ENCODE measurements at places on chromosomes 7 and 10.

DNA sequence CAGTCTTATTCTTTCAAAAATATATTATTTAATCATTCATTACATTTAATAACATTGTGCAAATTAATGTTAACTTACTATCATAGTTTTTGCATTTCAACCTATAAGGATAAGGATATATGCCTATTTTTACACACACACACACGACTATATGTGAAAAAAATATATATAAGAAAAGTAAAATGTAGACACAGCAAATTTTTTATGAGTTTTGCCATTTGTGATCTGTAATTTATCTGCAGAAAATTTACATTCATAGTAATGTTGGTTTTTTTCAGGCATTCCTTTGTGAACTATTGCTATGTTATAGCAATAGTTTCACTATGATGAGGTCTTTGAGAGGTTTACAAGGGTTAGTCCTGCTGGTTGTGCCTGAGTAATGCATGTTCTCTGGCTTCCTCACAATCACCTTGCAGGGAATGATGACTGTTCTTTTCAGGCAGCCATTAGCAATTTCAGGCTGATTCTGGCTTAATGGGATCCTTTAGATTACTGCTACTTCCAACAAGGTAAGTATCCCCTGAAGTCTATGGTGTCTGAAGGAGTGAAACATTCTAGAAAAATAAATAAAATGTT, 183.7 kb upstream of the CDK1 start:
- DNase-seq, result no peak

DNA sequence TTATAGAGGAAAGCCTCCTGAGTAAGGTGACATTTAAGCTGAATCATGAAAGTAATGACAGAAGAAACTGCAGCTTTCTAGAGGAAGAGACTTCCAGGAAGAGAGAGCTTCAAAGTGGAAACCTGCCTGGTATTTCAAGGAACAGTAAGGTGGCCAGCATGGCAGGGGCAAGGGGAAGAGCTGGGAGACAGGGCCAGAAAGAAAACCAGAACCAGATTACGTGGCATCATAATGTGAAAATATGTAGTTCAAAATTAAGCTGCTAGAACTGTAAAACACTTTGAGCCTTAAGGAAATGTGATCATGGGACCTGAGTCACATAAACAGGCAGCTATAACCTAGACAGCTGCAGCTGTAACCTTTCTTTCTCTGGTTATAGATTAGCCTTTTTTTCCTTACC, 238.0 kb upstream of the FOXK1 start:
- no peak for DNase-seq

GRCh38 chr7:98866351-98866750, 3.5 kb downstream of the TMEM130 start:
- no peak for DNase-seq

DNA sequence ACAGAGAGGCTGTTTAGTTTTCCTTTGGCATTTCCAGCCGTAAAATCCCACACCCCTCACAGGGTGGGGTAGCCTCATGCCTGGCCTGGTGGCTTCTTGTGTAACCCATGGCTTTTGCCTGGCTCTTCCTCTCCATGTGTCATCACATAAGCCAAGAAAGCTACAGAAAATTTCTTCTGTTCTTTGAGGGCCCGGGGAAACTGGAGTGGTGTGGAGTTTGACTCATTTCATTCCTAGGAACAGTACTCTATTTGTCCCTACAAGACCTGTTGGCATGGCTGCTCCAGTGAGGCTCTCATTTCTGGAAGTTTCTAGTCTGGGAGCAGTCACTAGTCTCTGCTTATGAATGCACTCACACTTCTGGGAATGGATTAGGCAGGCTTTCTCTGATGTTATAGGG, 523.9 kb downstream of the SUGCT start:
- DNase-seq, result no peak

DNA sequence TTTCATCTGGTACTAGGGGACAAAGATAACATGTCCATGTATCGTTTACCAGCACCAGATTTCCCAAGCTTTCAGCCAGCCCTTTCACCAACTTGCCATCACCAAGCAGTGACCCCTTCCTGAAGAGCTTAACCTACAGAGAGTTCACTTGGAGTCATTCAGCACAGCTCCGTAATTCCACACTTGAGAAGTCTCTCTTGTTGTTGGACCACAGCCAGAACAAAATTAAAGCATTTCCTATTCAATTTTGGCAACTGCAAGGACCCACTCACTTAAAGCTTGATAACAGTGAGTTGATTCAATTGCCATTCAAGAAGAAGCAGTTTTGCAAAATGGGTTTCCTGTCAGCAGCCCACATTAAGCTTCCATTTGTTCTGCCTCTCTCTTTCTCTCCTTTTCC, 88.5 kb upstream of the LRRTM3 start:
- DNase-seq, result no peak

- DNase-seq, result no peak
Observed at GRCh38 chr10:131043039-131043691, 268.4 kb downstream of the TCERG1L start.

- DNase-seq, result peak; percentile 38
Observed at GRCh38 chr7:47571331-47572093, 10.4 kb downstream of the TNS3 start.

DNA sequence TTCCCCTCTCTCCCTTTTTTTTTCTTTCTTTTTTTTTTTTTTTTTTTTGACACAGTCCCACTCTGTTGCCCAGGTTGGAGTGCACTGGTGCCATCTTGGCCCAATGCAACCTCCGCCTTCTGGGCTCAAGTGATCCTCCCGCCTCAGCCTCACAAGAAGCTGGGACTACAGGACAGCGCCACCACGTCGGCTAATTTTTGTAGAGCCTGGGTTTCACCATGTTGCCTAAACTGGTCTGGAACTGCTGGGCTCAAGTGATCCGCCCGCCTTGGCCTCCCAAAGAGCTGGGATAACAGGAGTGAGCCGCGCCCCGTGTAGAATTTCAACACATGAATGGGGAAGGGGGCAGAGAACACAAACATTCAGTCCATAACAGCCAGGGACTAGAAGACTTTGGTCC, 2.6 kb upstream of the SP4 start:
- DNase-seq, result no peak

GRCh38 chr7:20541608-20542349, 73.7 kb upstream of the ABCB5 start:
- no peak for DNase-seq

GRCh38 chr7:134991469-134992339, 5.4 kb downstream of the AGBL3 start:
- no peak for DNase-seq

- DNase-seq, result no peak
Observed at GRCh38 chr7:40899636-40900507, 765.1 kb downstream of the SUGCT start.

DNA sequence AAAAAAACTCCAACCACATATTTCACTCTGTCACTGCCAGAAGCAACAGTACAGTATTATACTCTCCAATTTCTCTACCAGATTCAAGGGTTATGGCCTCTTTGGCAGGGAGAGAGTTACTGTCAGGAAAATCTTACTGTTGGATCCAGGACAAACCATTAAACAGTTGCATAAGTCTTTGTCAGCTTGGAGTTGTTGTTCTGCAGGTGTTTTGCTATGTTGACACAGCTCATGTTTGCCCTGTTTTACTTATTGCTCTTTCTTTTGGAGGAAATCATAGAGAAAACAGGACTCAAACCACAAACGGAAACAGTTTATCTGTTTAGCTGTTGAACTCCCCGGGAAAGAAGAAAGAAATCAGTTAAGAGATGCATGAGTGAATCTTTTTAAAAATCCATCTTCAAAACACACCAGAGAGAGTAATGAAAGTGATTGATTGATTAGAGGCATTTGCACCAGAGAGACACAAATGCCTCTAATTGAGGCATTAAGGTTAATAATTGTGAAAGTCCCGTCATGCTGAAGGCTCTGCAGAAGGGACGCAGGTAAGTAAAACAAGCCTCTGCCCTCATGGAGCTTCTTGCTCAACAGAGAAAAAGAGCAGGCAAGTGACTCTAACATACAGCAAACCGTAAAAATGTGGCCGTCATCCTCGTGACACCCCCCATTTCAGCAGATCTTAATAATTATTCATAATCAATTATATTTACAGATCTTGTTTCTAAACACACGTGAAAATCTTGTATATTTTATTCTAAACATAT, 38.7 kb upstream of the ARHGAP21 start:
- DNase-seq, result no peak

GRCh38 chr7:77862691-77863090, 64.1 kb downstream of the PHTF2 start:
- peak; percentile 38 for DNase-seq

GRCh38 chr10:129784291-129784690, 179.8 kb downstream of the EBF3 start:
- DNase-seq, result no peak

- no peak for DNase-seq
Observed at GRCh38 chr10:21468086-21468485, 57.4 kb downstream of the SKIDA1 start.
